ENCODE measurements at places on chromosomes 7 and 10.

DNA sequence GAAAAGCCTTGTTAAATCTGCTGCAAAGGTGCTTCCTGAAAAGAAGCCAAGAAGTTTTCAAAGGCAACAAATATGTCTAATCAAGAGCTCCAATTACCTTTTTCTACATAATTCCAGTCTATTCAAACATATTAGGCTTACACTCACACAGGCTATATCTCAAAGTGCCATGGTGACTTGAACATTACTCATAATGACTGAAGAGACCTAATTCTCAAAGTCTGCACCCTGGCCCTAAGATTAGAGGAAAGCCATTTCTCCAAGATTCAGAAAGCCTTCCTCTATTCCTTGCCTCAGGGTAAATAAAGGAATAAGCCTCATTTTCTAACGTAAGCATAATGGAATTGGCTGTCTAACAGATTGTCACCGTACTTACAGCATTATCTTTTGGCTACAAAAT, 78.3 kb upstream of the THSD7A start:
- DNase-seq, result no peak

DNA sequence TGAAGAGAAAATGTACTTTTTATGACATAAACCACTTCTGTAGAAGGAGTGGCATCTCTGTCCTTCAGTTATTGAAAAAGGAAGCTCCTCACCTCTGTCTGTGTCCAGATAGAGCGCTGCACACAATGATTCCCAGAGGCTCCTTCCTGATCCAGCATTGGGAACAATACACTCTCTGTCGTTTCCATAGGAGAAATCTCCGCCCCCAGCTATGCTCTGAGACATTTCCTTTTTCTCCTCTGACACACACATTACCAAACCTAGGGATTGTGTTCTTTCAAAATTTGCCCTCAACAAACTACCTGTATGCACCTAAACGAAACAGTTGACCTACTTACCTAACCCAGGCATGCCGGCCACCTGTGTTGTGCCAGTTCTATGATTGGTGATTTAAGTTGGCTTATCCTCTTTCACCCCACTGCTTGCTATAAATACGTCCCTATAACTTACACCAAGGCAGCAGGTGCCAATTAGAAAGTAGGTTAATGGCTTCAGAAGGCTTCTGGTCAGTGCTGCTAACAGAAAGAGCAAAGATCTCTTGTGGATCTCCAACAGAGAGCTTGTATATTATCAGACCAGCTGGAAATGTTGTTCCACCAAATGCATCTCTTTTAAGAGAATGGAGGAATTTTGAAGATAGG, 140.1 kb upstream of the JCAD start:
- no peak for DNase-seq

DNA sequence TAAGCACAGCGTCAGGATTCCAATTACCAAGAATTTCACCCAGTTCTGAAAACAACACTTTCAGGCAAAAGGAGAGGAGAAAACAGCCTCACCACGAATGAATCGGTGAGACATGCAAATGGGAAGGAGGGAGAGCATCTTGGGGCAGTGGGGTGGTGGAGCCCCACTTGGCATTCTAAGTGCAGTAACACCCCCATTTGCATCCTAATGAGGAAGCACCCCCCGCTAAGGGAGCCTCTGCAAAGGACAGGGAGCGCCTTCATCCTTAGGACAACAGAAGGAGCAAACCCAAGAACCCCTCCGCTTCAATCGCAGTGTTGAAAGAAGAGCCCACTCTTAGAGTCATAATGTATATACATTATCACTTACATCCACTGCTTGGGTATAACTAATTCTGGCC, 46.8 kb downstream of the NRAP start:
- no peak for DNase-seq

DNA sequence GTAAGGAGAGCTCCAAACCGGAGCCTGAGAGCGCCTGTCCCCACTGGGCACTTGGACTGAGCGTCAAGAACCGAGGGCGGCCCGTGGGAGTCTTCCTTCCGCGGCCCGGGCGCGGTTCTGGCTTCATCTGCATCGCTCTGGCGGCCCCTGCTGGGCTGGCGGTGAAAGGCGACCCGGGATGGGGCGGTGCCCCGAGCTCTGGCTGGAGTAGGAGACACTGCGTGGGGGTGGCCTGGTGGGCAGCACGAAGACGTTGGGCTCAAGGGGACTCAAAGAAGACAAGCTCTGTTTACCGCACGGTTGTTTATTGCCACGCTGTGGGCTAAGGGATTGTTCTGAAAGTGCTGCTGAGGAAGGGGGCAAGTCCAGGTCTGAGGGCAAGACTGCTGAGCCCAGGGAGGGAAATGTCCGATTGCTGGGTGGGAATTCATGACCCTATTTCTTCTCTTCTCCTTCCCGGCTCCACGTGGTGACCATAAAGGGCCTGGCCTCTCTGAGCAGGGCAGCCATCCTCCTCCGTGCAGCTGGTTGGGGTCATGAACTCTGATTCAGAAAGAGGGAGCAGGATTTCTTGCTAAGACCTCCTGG, 29.8 kb downstream of the PLAU start:
- DNase-seq, result peak; percentile 92

- DNase-seq, result peak; percentile 61
Observed at GRCh38 chr10:17669185-17669872, 25.4 kb downstream of the STAM start.

DNA sequence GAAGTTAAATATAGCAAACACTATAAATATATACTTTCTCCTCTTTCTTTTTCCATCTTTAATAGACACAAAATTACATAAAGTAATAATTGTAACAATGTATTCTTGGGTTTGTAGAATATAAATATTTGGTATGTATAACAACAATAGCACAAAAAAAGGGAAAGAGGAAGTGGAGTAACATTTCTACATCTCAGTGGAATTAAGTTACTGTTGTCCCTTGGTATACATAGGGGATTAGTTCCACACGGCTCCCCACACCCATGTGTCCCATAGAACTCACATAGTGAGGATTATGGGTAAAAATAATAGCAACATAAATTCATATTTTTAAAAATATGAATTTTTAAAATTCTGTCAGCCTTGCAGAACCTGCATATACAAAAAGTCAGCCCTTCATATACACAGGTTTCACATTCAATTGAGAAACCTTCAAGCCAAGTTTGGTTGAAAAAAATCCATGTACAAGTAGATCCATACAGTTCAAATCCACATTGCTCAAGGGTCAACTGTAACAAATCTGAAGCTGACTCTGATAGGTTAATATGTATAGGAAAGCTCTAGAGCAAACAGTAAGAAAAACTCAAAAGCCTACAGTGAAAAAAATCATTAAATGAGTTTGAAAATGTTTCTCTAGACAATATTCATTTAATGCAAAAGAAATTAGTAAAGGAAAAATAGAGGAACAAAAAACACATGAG, 92.4 kb downstream of the HYCC1 start:
- DNase-seq, result no peak

DNA sequence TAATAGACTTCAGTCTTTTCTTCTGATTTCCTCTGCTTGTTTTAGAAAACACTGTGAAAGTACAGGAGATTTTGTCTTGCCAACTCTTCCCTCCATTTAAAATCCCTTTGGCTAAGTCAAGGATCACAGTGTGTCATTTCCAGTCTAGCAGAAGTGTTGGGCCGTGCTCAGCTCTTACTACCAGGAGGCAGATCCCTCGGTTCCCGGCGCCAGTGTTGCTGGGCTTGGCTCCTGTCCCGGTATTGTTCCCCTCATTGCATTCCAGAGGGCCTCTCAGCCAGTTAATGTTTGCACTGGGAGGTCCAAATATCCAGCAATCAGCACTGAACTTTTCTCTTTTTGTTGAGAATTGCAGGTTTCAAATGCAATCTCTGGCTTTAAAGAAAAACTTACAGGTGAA, 612.1 kb upstream of the MGMT start:
- DNase-seq, result no peak

DNA sequence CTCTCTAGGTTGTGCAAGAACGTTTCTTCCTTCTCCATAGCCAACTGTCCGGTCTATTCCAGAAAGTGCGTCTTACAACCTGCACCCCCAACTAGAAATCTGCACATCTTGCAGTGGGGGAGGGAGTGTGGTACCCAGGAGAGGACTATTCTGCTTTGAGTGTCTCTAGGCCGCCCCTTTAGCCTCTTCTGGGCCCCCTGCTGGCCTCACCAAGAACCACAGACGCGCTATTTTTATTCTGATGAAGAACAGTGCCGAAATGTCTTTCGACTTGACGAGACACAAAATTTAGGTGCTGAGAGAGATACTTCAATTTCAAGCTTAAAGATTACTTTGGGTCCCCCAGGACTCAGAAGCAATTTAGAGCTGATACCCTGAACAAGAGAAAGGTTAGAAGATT, 1.0 kb downstream of the CNPY1 start:
- DNase-seq, result no peak

DNA sequence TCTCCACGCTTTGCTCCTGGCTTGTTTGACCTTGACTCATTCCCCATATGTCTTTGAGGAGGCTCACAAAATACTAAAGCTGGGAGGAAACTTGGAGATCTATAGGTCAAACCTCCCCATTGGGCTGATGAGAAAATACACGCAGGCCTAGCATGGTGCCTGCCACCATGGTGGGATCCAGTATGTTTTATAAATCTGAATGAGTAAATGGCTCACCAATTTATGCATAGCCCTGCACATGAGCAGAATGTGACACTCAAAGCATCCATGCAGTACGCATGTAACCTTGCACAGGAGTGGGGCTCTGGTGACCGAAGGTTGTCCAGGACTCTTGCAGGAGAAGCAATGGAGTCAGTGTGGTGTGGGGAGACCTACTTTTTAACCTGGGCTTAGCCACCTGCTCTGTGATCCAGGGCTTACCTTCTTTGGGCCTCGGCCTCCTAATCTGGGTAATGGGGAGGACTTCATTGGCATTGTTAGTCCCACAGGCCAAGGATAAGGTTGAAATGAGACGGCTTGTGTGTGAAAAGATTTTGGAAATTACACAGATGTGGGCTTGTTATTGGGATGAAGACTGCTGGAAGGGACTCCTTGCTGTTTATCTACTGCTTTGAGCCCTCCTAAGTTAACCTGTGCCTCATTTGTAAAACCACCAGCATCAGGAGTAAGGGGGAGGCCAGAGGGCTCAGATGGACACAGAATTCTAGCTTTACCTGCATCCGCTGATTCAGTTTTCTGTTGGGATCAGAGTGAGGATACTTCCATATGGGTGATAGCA, 58.4 kb downstream of the ADCYAP1R1 start:
- peak; percentile 7 for DNase-seq

All from stimulated activated CD8-positive, alpha-beta memory T cell treated with anti-CD3 and anti-CD28 coated beads, Interleukin-4, amount 100 ng/mL, for 48 hours (primary cell).